ENCODE measurements at places on chromosomes 5 and 9.

GRCh38 chr5:10364186-10364689, 10.7 kb downstream of the MARCHF6 start:
- DNase-seq: no peak

DNA sequence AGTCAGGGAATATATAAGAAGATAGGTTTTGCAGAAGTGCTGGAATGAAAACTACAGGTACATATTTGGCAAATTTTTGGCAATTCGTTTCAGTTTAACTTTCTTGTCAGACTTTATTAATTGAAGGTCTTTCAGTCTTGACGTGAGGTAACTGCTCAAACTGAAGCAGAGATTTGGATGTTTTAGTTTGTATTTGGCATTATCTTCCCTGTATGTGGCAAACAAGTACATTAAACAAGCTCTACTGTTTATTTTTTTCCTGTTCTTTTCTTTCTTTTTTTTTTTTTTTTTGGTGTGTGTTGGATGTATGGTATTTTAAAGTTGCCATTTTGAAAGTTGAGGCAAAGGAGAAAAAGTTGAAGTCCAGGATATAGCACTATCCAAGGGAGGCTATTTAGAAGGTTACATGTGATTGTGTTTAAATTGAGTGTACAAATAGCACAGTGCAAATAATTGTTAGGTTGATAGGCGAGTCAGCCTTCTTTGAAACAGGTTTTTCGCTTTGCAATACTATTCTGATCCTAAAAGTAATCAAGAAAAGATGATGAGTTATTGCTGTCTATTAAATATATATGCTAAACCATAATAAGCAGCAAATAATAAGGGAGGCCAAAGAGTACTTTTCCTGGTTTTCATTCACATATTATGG, 2.2 kb downstream of the PBX3 start:
- DNase-seq: no peak

GRCh38 chr9:113511856-113512761, 48.6 kb downstream of the RGS3 start:
- DNase-seq: peak; percentile 15

- DNase-seq: no peak
These were observed 102.8 kb downstream of the SNX18 start for GRCh38 chr5:54620141-54620933.

DNA sequence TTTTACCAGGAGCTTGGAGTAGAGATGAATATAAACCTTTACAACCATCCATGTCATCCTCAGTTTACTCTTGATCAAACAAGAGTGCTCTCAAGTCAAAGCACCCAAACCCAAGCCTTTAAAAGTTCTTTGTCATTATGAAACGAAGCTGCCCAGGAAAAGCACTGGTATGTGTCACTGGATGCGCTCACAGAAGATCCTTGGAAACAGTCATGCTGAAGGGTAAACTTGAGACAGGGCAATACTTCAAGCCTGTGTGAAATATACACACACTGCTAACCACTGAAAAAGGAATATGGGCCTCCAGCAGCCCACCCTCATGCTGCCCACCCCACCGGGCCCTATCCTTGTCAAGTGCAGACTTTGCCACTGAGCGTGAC, 84.5 kb downstream of the PRRT1B start:
- DNase-seq: no peak

- DNase-seq: no peak
These were observed 1059.1 kb upstream of the DMAC1 start for GRCh38 chr9:8858596-8859161.

DNA sequence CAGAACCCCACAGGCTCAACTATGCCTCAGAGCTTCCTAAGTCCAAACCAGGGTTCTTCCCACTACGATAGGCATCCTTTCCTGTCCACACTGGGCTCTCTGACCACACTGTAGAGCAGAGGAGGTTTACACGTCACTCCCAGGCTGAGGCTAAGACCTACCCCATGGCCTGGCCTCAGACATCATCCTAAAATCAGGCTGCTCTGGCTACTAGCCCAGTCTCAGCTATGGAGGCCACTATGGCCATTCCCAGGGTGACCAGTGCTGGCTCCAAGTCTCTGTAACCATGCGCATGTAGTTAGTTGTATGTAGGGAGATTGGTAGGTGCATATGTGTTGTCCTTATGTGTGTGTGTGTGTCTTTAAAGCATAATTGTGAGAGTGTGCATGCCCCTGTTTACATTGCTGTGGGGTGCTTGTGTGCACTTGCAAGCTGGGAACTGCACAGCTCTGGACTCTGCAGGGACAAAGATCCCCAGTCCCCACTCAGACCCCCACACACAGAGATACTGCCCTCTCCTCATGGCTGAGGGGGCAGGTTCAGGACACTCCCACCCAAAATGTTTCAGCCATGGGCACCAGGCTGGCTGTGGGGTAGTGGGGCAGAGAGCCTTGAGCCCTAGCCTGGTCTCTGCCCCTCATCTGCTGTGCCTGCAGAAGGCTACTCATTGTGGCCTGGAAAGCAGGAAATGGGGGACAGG, 12.3 kb downstream of the PDLIM4 start:
- no peak for DNase-seq

GRCh38 chr5:157245476-157245875, 20.4 kb upstream of the CYFIP2 start:
- no peak for DNase-seq

DNA sequence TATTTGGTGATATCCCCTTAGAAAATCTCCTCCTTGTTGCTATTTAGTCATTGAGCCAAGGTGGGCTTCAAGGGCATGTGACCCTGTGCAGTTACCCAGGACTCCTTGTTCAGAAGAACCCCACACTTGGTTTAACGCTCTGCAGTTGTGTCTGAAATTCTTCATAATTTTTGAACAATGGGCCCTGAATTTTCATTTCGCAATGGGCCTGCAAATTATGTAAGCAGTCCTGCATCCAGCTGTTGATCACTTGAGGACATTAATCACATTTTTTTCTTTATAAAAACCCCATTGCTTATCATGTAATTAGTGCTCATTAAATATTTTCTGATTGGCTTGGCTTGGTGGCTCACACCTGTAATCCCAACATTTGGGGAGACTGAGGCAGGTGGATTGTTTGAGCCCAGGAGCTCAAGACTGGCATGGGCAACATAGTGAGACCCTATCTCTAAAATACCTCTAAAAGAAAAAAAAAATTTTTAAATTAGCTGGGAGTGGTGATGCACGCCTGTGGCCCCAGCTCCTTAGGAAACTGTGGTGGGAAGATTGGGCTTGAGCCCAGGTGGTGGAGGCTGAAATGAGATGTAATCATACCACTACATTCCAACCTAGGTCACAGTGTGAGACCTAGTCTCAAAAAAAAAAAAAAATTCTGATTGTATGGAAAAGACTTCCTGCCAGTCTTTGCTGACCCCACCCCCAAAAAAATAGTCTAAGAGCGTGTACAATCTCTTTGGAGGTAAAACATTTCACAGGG, 194.2 kb upstream of the HAPLN1 start:
- DNase-seq: no peak

GRCh38 chr9:107029146-107029545, 166.2 kb downstream of the ZNF462 start:
- no peak for DNase-seq

GRCh38 chr9:27618066-27618465, 44.8 kb upstream of the C9orf72 start:
- no peak for DNase-seq

GRCh38 chr5:150323092-150323491, 20.4 kb upstream of the ARSI start:
- no peak for DNase-seq

DNA sequence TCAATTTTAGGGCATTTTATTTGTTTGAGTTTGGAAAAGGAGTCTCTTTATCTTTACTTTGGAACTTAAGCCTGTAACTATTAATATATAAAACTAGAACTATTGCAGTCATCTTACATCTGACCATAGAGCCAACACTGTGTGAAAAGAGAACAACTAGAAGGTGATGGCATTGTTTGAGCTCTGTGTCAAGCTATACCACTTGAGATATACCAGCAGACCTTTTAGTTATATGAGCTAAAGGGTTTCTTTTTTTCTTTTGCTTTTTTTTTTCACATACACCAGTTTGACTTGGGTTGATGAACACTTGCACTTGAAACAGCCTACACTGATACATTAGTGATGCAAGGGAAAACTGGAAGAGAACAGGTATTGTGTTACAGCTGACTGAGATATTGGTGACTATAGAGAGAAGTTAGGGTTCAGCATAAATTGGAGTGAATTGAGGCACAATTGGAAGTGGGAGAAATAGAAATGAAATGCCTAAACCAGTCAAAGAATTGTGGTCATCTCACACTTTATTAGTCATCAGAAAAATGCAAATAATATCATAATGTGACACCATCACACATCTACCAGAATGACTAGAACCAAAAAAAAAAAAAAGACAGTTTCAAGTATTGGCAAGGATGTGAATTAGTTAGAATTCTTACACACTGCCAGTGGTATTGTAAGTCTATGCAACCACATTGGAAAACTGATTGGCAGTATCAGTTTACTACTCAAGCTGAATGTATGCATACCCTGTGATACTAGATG, 60.9 kb downstream of the ADRB2 start:
- DNase-seq: no peak

DNA sequence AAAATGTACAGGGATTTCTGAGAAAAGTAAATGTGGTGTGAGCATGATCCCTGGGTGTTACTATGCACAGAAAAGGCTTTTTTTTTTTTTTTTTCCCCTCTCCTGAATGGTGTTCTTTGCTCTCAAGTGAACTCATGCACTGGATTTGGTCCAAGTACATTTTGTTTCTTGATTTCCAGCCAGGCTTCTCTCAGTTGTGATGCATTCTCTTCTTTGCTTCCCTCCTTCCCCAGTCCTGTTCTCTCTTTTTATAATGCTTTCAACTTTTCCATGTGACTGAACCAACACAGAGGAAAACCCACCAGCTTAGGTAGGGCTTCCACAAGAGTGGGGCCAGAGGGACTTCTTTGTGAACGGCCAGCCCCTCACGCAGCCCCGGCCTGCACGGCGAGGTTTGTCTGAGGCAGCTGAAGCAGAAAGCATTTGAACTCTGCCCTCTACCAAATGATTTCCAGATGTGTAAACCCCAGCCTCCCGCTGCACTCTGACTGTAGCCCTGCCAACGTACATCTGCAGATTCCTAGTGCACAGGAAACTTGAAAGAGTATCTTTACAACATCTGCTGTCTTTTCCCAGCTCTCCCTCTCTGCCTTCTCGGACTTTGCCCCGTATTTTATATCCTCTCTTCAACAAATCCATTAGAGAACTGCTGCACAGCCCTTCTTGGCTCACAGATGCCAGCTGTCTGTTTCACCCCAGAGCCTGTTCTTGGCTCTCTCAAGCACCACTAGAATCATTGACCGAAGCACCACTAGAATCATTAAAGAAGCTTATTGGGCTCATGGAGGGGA, 71.8 kb upstream of the CD180 start:
- DNase-seq: no peak
